Activated naive CD8-positive, alpha-beta T cell treated with anti-CD3 and anti-CD28 coated beads for 36 hours (primary cell): ENCODE measurements at places on chromosomes 7 and 10. TPM values are rescaled to one million over a fixed set of nuclear protein-coding genes. Genes with fewer than 3 reads are reported as not detected.

Gene AFAP1L2
- total RNA-seq = 3.2 TPM

Gene LMOD2
- total RNA-seq = not detected

Gene NOS3
- 6.1 TPM for total RNA-seq

Gene RNF32
- 0.62 TPM for total RNA-seq

Gene RASA4B
- total RNA-seq = 23.6 TPM

Gene SUN3
- 0.54 TPM for total RNA-seq

Gene PON3
- not detected for total RNA-seq

Gene CPA4
- total RNA-seq = not detected

Gene LAMTOR4
- 101 TPM for total RNA-seq

Gene CD36
- not detected for total RNA-seq

Gene PRTFDC1
- 3.6 TPM for total RNA-seq

Gene PTPRE
- total RNA-seq = 21.9 TPM

Gene TUBB8
- total RNA-seq = not detected

Gene AS3MT
- total RNA-seq = not detected

Gene PSMG3
- total RNA-seq = 57.0 TPM

Gene FAM53B
- 8.7 TPM for total RNA-seq

Gene GPR26
- not detected for total RNA-seq

Gene CLDN3
- not detected for total RNA-seq

Gene NXPH1
- not detected for total RNA-seq

Gene LIPM
- total RNA-seq = not detected

Gene COL13A1
- total RNA-seq = not detected

Gene FGF8
- total RNA-seq = not detected

Gene INSYN2A
- not detected for total RNA-seq

Gene IRF5
- 3.8 TPM for total RNA-seq

Gene KIAA1549
- 2.2 TPM for total RNA-seq

Gene SLC39A12
- not detected for total RNA-seq

Gene UFSP1
- total RNA-seq = 1.7 TPM

Gene SPDYE1
- total RNA-seq = not detected

Gene ARID5B
- total RNA-seq = 16.5 TPM

Gene ZC3HAV1L
- 13.4 TPM for total RNA-seq

Gene SYCE1
- 1.4 TPM for total RNA-seq

Gene POR
- 35.4 TPM for total RNA-seq

Gene NDUFB8
- total RNA-seq = 311 TPM

Gene HKDC1
- total RNA-seq = 0.28 TPM

Gene WDFY4
- total RNA-seq = 0.93 TPM

Gene SH2B2
- total RNA-seq = 2.9 TPM
